Renal cortical epithelial cell (primary cell): ENCODE measurements at places on chromosomes 7 and 10. TPM values are rescaled to one million over a fixed set of nuclear protein-coding genes. Genes with fewer than 3 reads are reported as not detected.

Gene IFIT1B
- not detected in 2 replicates for total RNA-seq

Gene GIMAP5
- 0.20 and 0.35 TPM in 2 replicates for total RNA-seq

Gene CADPS2
- total RNA-seq = 8.7 and 14.6 TPM in 2 replicates

Gene AGAP5
- total RNA-seq = 1.0 and 3.4 TPM in 2 replicates

Gene NEBL
- 3.3 and 25.9 TPM in 2 replicates for total RNA-seq

Gene SLC39A12
- not detected in 2 replicates for total RNA-seq

Gene ADK
- total RNA-seq = 66.9 and 74.9 TPM in 2 replicates

Gene GRM3
- total RNA-seq = not detected in 2 replicates

Gene SEMA3D
- total RNA-seq = 0.20 and 0.69 TPM in 2 replicates

Gene ACHE
- total RNA-seq = 0.94 and 1.2 TPM in 2 replicates

Gene BMPER
- 0.35 TPM in 2 replicates for total RNA-seq

Gene ICA1
- 13.7 and 26.6 TPM in 2 replicates for total RNA-seq

Gene MACC1
- 25.4 and 198 TPM in 2 replicates for total RNA-seq

Gene PHYHIPL
- total RNA-seq = 0.15 and 0.35 TPM in 2 replicates

Gene JAKMIP3
- total RNA-seq = 0.10 TPM in 1 of 2 replicates, not detected in the other

Gene SLC18A3
- total RNA-seq = 0.10 TPM in 1 of 2 replicates, not detected in the other

Gene HYAL4
- not detected in 2 replicates for total RNA-seq

Gene WDFY4
- under 0.01 TPM in 1 of 2 replicates, not detected in the other for total RNA-seq

Gene FRMD4A
- 8.5 and 18.6 TPM in 2 replicates for total RNA-seq

Gene STRIP2
- total RNA-seq = 2.3 and 3.8 TPM in 2 replicates

Gene PFKP
- 565 and 603 TPM in 2 replicates for total RNA-seq

Gene NEURL1
- total RNA-seq = 0.05 and 1.4 TPM in 2 replicates

Gene HPSE2
- total RNA-seq = not detected in 2 replicates

Gene KNDC1
- total RNA-seq = 0.25 TPM in 1 of 2 replicates, not detected in the other

Gene C10orf71
- total RNA-seq = not detected in 2 replicates

Gene FASTK
- total RNA-seq = 59.3 and 63.7 TPM in 2 replicates

Gene HOXA5
- 13.4 and 34.2 TPM in 2 replicates for total RNA-seq

Gene LRRC17
- 1.1 and 2.6 TPM in 2 replicates for total RNA-seq

Gene CCDC3
- total RNA-seq = under 0.01 TPM in 1 of 2 replicates, not detected in the other

Gene GPRIN2
- total RNA-seq = 29.2 and 30.4 TPM in 2 replicates

Gene MGMT
- 22.7 and 37.7 TPM in 2 replicates for total RNA-seq

Gene LGI1
- not detected in 2 replicates for total RNA-seq

Gene CRYGN
- not detected in 2 replicates for total RNA-seq

Gene ADCY1
- total RNA-seq = 0.10 and 0.87 TPM in 2 replicates
